ENCODE measurements at places on chromosomes 11 and 22.
A peak's percentile ranks its signal among the peaks of the same experiment; 100 is the strongest.

DNA sequence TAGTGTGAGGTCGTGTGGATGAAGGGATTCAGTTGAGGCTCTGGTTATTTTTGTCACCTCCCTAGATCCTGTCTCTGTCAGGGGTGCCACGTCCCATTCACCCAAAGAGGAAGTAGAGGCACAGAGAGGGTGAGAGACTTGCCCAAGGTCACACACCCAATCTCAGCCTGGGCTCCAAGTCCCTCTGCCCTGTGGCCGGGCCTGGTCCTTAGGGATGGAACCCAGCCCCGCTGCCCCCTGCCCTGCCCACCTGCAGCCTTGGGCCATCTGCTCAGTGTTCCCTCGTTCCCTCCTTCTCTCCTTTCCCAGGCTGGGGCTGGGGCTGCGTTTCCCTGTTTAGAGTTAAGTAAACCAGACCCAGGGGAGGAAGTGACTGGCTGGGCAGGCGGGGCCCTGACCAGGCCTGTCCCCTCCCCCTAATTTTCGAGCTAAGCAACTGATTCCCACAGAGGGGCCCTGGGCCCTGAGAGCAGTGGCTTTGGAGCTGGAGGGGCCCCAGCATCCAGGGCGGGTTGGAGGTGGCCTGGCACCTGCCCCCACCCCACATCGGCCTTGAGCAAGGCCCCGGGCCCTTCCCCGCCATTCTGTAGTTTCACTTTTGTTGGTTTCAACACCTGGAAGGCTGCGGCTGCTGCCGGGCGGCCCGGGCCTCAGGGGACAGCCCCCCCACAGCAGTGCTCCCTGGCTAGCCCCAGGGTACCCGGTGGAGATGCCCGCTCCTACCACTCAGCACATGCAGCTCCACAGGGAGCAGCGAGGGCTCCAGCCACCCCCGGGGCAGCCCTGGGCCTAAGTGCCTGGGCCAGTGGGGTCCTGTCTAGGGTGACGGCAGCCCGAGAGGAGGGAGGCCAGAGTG lies 1.5 kb downstream of the TCIRG1 start:
- DNase-seq: peak; percentile 52

GRCh38 chr22:34812631-34813030 lies 253.3 kb upstream of the ISX start:
- no peak for DNase-seq

- DNase-seq: no peak
These were observed at the start of gene CSRP3 for GRCh38 chr11:19201737-19202605. TSS of gene CSRP3 (minus strand) at chr11:19201983. CDS start at chr11:19192448, 9,535 bp downstream.

DNA sequence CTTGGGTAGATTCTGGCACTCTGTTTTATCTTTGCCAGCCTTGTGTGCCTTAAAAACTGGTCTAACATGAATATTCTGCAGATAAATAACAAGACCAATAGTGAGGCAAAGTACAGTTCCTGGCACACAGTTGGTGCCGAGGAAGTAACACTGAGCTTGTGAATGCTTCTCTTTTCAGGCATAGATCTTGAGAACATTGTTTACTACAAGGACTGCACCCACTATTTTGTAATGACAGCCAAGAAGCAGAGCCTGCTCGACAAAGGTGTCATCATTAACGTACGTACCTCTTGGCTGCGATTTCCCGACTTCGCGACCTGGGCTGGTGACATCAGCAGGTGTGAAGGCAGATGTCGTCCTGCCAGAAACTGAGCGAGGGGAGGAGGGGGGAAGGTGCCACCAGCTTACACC lies 105.7 kb downstream of the MICAL2 start:
- DNase-seq: no peak

GRCh38 chr11:61000426-61000825 lies 28.9 kb downstream of the CD6 start:
- DNase-seq: no peak

All from naive thymus-derived CD8-positive, alpha-beta T cell (primary cell).